ENCODE measurements at places on chromosomes 2 and 18. TPM values are rescaled to one million over a fixed set of nuclear protein-coding genes. Genes with fewer than 3 reads are reported as not detected.

RSAD2 gene
- total RNA-seq: 0.33 TPM

SKOR2 gene
- not detected for total RNA-seq

MYO5B gene
- 2.4 TPM for total RNA-seq

DSC2 gene
- total RNA-seq: 19.0 TPM

ANKRD62 gene
- total RNA-seq: not detected

- no peak for DNase-seq
Measured at GRCh38 chr2:112580084-112580483, 4.3 kb upstream of the CHCHD5 start.

Measured in breast epithelium (tissue), 4 donors.